Stimulated activated CD8-positive, alpha-beta memory T cell treated with anti-CD3 and anti-CD28 coated beads, Interleukin-15, amount 100 ng/mL, for 48 hours (primary cell): ENCODE measurements at places on chromosomes 4 and X.

DNA sequence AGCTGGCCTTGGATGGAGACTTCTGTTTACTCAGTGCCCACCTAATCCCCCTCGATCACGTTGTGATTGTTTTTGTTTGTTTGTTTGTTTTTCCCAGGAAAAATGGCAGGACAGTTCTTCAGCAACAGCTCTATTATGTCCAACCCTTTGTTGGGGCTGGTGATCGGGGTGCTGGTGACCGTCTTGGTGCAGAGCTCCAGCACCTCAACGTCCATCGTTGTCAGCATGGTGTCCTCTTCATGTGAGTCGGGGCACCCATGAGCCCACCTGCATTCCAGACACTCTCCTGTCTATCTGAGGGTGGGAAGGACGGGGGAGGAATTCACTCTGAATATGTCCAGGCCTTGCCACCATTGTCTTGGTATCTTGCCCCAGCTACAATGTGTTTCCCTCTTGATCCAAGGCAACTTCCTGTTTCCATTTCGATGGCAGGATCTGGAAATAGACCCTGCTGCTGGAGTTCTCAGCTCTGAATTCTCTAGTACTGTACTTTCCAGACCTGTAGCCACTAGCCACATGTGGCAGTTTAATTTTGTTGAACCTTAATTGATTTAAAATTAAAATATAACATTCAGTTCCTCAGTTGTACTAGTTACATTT is 10.5 kb downstream of the SLC34A2 start:
- DNase-seq = no peak

DNA sequence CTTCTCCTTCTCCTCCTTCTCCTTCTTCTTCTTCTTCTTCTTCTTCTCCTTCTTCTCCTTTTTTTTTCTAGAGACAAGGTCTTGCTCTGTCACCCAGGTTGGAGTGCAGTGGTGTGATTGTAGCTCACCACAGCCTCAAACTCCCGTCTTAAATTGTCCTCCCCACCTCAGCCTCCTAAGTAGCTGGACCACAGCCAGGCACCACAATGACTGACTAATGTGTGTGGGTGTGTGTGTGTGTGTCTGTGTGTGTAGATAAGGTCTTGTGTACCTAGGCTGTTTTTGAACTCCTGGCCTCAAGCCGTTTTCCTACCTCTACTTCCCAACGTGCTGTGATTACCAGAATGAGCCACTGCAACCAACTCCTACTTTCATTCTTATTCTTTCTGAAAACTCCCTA is 390.9 kb downstream of the ADAM29 start:
- no peak for DNase-seq

DNA sequence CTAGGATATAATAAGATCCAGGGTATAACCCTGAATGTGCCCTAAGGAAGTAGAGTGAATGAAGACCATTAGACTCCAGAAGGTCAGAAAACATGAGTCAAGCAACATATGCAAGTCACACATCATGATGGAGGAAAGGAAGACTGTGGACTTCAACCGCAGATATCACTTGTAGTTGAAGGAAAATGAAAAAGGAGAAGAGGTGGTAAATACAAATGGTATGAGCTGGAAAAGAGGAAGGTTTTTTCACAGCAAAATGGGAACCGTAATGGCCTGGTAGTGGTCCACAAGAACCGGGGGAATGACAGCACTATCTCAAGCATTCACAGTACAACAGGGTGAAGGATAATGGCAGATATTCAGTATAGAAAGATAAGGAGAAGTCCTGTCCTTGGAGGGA is 5.2 kb upstream of the SCFD2 start:
- DNase-seq = no peak

DNA sequence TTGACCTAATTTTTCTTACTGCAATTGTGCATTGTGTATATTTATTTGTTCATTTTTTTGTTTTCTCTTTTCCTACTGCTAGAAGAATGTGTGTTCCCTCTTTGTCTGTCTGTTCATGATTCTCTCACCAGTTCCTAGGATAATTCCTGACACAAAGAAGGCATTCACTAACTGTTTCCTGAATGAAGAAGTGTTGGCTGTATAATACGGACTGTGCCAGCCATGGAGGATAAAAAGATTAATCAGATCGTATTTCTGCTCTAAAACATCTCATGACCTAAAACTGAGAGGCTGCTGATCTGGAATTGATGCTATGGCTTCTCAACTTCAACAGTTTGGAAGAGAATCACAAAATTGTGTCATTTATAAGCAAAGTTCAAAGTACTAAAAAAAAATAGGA is 563.1 kb upstream of the FRG1 start:
- no peak for DNase-seq

DNA sequence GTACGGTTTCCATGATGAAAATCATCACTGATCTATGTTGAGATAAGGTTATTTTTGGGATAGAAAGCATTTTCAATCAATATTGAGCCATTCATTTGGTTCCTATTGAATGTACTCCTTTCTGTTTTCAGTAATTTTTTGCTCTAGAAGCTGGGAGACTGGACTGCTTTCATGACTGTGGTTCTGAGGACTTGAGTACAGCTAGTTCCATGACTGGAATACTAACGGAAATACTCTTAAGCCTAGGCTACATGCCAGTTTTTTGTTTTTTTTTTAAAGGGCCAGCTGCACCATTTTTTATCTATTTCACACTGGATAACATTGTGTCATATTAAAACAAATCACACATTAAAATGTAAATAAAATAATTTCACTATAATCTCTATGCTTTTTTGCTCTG is 16.7 kb downstream of the PRR32 start:
- DNase-seq = no peak

GRCh38 chr4:81891005-81891996 is 419.6 kb upstream of the RASGEF1B start:
- no peak for DNase-seq

GRCh38 chr4:43234626-43235415 is 342.3 kb downstream of the GRXCR1 start:
- no peak for DNase-seq

DNA sequence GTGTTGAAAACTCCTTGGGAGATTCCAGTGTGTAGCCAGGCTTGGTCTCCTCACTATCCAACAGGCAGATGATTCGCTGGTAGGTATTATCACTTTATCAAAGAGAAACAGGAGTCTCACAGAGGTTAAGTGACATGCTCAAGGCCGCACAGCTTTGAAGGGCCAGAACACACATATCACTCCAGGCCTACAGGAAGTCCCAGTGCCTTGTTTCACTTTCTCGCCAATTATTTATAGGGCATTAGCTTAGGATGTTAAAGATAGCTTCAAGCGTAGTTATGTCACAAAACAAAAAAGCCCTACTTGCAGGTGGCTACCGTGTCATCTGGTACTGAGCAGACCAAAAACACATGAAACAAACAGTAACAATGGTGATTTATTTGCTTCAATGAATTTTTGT is 13.2 kb downstream of the ATP8A1 start:
- no peak for DNase-seq

DNA sequence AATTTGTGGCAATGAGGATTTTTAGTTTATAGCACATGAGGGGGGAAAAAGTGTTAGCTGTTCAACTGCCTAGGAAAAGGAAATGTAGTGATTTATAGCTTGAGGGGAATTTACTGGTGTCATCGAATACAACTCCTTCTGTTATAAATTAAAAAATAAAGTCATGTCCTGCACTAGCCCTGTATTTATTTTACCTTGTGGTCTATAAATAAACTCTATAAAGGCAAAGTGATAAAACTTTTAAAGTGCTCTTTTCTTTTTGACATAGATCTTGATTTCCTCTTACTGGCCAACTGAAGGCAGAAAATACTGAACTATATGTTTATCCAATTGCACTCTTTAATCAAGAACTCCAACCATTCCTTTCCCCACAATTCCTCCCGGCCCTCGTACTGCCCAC is 672.1 kb upstream of the SLIT2 start:
- no peak for DNase-seq

GRCh38 chr4:159071969-159072765 is 30.7 kb upstream of the RAPGEF2 start:
- no peak for DNase-seq

- DNase-seq = no peak
Observed at GRCh38 chr4:108029731-108030130, 40.0 kb downstream of the HADH start.

DNA sequence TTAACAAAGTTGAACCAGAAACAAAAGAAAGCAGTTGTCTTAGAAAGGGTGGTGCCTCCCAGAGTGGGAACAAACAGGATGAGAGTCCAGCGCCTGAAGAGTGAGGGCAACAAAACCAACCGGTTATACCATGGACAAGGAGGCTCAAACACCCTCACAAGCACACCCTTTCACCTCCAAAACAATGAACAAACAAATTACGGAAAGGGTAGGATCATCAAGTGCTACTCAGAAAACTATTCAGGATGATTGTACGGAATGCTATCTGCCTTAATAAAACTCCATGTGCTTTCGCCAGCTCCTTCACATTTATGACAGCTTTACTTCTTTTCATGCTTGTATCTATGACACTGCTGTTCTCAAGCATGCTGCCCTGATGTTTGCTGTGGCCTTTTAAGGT is 26.8 kb downstream of the SLC39A8 start:
- DNase-seq = no peak

DNA sequence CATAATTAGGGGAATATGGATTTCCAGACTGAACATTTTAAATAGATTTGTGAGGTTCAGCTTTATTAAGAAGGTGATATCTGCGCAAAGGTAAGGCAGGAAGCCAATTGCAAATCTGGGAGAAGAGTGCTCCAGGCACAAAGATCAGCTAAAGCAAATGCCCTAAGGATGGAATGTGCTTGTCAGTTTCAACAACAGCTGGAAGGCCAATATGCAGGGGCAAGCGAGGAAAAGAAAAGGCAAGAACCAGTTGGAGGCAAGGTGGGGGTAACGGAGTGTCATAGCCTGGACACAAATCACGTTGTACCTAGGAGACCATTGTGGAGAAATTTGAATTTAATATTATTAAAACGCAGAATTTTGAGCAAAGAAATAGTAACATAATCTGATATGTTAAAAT is 1710.3 kb upstream of the PCDH7 start:
- no peak for DNase-seq

- no peak for DNase-seq
Observed at GRCh38 chr4:151430740-151431457, 21.9 kb downstream of the FHIP1A start.

DNA sequence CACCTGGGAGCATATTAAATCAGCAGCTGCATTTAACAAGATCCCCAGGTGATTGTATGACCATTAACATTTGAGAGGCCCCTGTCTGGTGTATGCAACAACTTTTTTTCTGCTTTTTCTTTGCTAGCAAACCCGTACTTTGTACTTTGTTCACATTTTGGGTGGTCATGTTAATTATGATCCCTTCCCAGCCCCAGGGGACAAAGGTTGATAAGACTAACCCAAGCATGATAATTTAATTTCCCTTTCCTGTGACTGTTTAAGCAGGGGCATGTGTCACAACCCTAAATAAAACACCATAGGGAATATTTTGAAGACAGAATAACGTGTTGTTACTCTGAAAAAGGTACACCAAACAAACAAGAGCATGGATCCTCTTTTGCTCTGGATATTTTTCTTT is 332.0 kb downstream of the PCDH18 start:
- no peak for DNase-seq

DNA sequence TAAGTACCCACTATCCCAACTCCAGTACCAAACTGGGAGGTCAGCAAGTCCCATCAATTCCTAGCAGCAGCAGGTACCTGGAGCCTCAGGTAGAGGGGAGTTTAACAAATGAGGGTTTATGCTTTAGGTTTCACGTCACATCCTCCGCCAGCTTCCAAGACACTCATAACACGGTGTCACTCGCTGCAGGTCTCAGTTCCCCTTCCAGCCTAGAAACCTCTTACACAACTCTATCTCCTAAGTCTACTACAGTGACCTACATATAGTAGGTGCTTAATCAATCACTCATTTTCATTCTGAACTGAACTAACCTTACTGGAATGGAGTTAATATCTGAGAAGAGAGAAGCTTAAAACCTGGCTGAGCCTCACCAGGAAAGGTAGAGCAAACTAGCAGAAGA is 96.0 kb downstream of the EFHC2 start:
- DNase-seq = no peak

DNA sequence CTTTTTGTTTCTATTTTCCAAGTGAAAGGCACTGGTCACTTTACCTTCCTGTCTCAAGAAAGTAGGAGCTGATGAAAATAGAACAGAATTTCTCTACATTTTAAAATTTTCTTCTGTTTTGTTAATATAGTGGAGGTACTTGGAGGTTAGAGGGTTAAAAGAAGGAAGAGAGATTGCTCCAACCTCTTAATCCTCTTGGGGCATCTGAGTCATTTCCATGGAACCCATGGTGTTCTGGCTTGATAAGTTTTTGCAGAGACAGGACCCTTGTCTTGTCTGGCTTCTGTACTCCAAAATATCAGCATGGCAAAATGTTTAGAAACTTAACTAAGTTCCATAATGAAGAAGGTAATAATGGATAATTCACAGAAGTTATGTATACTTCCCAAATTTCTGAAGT is 727.2 kb downstream of the C4orf33 start:
- DNase-seq = no peak

- no peak for DNase-seq
Observed at GRCh38 chrX:10009741-10010140, 42.6 kb downstream of the CLDN34 start.

DNA sequence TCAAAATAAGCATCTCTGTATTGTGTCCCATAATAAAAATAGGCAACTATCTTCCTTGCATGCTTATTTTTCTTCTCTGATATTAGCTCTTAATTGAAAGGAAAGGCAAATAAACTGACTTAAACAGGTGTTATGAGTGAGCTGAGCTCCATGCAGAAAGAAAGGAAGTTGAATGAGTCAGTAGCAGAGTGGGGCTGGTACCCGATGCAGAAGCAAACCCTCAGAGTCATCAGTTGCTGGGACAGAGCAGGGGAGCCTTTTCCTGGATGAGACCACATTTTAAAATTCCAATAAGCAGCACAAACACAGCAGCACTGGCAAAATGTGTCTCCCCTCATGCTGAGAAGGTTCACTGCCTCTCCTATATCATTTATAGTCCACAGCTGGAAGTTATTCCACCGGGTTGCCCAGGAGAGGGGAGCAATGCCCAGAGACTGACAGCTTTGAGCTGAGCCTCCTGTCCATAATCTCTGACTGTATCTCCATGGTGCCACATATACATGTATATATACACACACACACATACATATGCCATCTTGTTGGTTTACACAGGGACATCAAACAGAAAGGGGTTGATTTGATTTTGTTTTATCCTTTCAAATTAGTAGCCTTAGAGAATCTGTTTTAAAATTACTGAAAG is 274.3 kb upstream of the PPARGC1A start:
- no peak for DNase-seq

DNA sequence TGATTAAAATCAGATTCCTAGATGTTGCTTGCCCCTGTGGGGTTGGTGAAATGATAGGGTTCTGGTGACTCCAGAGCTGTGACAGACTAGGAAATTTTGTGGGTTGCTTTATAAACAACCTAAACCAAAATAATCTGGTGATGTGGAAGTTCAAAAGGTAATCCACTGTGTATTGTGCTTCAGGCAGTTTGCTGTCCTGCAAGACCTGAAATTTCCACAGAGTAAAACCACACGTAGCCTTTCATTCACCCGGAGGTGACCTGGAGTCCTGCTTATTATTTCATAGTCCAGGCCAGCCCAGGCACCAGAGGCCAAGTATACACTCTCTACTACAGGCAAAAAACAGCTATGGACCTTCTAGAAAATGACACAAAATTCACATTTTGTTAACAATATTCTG is 114.6 kb upstream of the CBR4 start:
- no peak for DNase-seq

GRCh38 chrX:106467422-106467821 is 144.4 kb upstream of the RADX start:
- DNase-seq = no peak
